ENCODE measurements at places on chromosomes 3 and 15.

DNA sequence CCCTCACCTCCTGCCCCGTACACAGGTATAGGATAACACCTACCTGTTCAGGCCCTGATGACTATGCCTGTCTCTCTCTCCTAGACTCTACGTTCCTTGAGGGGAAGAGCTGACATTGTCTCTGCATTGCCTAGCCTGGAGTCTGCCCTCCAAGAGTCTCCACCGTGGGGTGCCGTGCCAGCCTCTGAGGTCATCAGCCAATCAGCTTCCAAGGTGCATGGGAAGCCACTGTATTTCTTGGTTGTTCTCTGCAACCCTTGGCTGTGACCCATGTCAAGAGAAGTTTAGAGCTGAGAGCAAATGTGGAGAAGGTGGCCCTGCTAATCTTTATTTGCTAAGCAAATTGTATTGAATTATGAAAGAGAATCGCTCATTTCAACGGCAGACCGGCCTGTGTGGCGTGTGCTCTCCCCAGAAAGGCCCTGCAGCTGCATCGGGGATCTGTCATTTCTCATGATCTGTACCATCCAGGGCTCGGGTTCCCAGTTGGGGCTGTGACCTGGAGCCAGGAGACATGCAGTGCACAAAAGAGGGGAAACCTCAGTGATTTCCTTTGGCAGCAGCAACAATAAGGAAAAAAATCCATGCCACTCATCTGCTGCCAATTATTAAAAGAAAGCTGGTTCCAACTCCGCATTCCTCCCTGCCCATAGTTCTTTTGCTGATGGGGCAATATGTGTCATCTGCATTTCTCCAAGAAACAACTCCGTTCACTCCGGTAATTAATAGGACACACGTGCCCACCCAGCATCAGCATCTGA, 182.2 kb downstream of the MEGF11 start:
- no peak for DNase-seq

DNA sequence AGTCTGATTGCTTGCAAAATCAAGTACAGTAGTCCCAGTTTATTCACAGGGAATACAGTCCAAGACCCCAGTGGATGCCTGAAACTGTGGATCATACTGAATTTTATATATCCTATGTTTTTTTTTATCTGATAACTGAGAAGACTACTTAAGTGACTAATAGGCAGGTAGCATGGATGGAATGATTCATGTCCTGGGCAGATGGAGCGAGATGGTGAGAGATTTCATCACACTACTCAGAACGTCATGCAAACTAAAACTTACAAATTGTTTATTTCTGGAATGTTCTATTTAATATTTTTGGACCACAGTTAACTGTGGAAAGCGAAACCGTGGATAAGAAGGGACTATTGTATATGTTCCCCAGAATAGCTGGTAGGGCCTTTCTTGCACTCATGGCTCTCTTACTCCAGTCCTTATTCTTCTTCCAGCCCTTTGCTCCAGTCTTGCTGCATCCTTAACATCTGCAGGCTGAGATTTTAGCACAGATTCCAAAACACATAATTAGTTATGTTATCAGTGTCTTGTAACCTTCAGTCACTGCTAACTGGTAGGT, 290.0 kb downstream of the ADAMTSL3 start:
- no peak for DNase-seq

- no peak for DNase-seq
Measured at GRCh38 chr3:23495507-23495906, 292.4 kb downstream of the UBE2E2 start.

DNA sequence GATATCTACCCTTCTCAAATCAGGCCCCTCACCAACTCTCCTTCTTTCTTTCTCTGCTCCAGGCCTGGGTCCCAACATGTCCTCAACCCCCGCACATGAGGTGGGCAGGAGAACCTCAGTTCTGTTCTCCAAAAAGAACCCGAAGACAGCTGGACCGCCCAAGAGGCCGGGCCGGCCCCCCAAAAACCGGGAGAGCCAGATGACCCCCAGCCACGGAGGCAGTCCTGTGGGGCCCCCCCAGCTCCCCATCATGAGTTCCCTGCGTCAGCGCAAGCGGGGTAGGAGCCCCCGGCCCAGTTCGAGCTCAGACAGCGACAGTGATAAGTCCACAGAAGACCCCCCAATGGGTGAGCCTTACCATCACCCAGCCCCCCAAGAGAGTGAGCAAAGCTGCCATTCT, 5.6 kb upstream of the OGG1 start:
- DNase-seq = no peak

- DNase-seq = no peak
Measured at GRCh38 chr3:46713050-46713897, 4.4 kb downstream of the PRSS50 start.

Data from activated T-cell treated with anti-CD3 and anti-CD28 coated beads, Interleukin-2, amount 50 U/mL, for 72 hours (primary cell).